Naive thymus-derived CD4-positive, alpha-beta T cell (primary cell): ENCODE measurements at places on chromosomes 16 and 17. TPM values are rescaled to one million over a fixed set of nuclear protein-coding genes. Genes with fewer than 3 reads are reported as not detected.

Gene C16orf86
- total RNA-seq, result 4.7 TPM

Gene KRTAP1-5
- not detected for total RNA-seq

Gene AATK
- total RNA-seq, result 10.4 TPM

Gene ZSCAN10
- not detected for total RNA-seq

- H3K36me3 ChIP-seq, result no peaks in the 10 kb centered on the region
- peaks cover 58% of the 10 kb centered on the region for H3K4me1 ChIP-seq
- no peaks in the 10 kb centered on the region for H3K27me3 ChIP-seq
- H3K27ac ChIP-seq, result peak overlapping the region; percentile 15
- no peak for DNase-seq
Measured at GRCh38 chr16:89422905-89423630, 67.3 kb downstream of the ANKRD11 start.

DNA sequence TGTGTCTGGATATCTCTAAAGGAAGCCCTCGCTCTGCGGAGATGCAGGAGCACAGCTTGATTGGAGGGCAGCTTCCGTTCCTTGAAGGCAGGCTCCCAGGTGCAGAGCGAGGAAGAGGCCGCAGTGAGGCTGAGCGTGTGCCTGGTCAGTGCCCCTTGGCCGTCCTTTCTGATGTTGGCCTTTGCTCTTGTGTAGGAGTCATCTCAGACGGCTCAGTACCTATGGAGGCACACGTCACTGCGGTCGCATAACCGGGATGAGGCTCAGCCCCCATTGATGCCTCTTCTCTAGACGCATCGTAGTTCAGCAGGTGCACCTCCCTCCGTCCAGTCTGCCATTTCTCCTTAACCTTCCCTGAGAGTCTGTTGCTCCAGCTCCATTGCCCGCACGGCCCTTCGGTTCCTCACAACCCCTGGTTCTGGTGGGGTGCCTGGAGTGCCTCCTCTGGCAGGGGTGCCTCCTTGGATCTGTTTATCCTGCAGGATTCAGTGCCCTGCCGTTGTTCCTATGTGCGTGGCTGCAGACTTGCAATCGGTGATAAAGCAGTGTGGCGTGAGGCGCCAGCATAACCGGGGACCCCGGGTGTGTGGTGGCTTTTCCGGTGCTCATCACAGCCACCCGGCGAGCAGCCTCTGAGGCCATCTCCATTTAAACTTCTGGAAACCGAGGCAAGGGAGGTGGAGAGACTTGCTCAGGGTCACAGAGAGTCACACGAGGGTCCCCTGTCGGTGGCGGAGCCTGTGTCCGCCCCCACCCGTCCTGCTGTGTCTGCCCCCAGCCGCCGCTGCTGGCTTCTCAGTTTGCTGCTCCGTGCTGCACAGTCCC lies 188.8 kb upstream of the CHMP6 start:
- no peak overlapping the region for H3K27ac ChIP-seq
- no peaks in the 10 kb centered on the region for H3K36me3 ChIP-seq
- H3K4me1 ChIP-seq, result peaks cover 4% of the 10 kb centered on the region
- no peak for DNase-seq
- H3K4me3 ChIP-seq, result no peak overlapping the region
